ENCODE measurements at places on chromosomes 16 and 17. TPM values are rescaled to one million over a fixed set of nuclear protein-coding genes. Genes with fewer than 3 reads are reported as not detected.

GRCh38 chr16:12348733-12349704 is 372.5 kb downstream of the SNX29 start:
- DNase-seq, result no peak

DNA sequence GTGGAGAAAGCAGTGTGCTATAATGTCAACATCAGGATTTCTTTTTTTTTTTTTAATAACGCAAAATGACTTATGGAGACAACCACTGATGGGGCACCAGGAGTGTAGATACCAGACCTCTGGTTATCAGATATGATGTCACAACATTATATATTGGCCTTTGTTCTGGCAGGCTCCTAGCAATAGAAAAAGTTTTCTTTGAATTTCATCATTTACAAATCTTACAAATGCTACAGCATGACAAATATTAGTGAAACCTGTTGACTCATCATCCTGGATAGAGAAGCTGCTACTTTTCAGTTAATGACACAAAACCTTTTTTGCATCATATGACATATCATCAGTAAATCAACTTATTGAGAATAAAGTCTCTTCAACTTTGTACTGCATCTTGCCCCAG is 6.1 kb downstream of the THUMPD1 start:
- no peak for DNase-seq

DNA sequence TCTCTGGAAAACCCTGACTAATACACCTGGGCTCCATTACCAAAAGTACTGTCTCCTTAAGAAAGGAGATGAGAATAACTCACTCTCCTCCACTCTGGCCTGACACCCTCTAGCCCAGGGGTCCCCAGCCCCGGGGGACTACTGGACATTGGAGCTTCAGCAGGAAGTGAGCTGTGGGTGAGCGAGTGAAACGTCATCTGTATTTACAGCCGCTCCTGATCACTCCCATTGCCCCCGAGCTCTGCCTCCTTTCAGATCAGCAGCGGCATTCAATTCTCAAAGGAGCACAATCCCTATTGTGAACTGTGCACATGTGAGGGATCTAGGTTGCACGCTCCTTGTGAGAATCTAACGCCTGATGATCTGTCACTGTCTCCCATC is 126.3 kb upstream of the TNRC6C start:
- no peak for DNase-seq

DNA sequence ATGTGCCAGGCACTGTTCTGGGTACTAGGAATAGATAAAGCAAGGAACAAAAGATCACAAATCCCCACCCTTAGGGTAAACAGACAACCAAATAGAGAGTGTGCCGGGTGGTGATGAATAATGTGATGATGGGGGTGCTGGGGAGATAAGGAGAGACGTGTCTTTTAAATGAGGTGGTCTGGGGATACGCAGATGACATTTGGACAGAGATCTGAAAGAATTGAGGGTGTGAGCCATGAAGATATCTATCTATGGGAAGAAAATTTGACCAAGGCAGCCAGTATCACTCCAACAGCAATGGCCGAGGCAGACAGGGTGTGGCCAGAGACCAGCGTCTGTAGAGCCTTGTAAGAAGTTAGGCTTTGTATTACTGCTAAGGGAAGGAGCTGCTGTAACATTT is 165.3 kb downstream of the MRTFB start:
- no peak for DNase-seq

- no peak for DNase-seq
Observed at GRCh38 chr17:42362245-42362961, 25.8 kb downstream of the STAT3 start.

- no peak for DNase-seq
Observed at GRCh38 chr16:12837291-12837690, 33.6 kb upstream of the CPPED1 start.

GRCh38 chr16:62565706-62566105 is 529.5 kb upstream of the CDH8 start:
- DNase-seq, result no peak

DNA sequence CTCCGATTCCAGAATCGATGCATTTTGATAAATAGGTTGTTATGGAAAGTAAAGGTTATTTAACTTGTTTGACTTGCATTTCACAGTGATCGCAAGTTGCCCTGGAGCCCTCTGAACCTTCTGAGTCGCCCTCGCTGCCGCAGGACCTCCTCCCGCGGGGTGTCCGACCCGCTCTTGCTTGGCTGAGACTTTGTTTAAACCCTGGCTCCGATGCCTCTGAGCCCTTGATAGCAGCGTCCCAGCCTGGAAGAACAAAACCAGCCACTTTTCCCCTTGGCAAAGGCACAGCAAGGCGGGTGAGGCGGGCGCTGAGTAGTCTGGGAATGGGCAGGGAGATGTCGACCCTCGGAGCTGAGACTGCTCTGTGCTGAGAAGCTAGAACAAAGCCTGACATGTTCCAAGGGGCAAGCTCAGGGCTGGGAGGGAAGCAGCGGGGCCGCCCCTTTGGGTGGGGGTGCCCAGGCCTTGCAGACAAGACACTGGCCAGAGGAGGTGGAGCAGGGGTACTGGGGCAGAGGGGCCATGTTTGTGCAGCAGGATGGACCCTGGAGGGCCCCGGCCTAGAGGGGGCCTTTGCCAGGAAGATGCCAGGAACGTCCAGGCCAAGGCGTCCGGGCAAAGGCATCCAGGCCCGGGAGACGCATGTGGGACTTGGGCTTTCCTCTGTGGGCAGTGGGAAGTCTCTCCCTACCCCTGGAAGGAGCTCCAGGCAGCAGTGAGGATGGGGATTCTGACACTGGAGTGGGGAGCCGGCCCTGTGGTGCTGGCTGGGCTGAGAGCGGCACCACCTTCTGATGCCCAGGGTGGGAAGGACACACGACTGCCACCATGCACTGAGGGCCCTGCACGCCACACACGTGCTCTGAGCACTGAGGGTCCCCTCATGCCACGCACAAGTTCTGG is 30.3 kb upstream of the CDH15 start:
- no peak for DNase-seq

GRCh38 chr17:17979778-17980177 is 7.1 kb downstream of the DRC3 start:
- DNase-seq, result no peak

- DNase-seq, result no peak
Observed at GRCh38 chr16:49928176-49929041, 72.5 kb upstream of the ZNF423 start.

GRCh38 chr16:10619271-10619849 is 39.0 kb upstream of the EMP2 start:
- DNase-seq, result no peak

The SLC22A31 gene
- 2.6 TPM for total RNA-seq

The SDK2 gene
- 0.84 TPM for total RNA-seq

The ZPBP2 gene
- not detected for total RNA-seq

The ARL5C gene
- total RNA-seq, result not detected

The CYB5B gene
- total RNA-seq, result 319 TPM

Measured in adrenal gland (tissue), 19 donors.